Psoas muscle (tissue), 8 donors: ENCODE measurements at places on chromosomes 6 and 20.

DNA sequence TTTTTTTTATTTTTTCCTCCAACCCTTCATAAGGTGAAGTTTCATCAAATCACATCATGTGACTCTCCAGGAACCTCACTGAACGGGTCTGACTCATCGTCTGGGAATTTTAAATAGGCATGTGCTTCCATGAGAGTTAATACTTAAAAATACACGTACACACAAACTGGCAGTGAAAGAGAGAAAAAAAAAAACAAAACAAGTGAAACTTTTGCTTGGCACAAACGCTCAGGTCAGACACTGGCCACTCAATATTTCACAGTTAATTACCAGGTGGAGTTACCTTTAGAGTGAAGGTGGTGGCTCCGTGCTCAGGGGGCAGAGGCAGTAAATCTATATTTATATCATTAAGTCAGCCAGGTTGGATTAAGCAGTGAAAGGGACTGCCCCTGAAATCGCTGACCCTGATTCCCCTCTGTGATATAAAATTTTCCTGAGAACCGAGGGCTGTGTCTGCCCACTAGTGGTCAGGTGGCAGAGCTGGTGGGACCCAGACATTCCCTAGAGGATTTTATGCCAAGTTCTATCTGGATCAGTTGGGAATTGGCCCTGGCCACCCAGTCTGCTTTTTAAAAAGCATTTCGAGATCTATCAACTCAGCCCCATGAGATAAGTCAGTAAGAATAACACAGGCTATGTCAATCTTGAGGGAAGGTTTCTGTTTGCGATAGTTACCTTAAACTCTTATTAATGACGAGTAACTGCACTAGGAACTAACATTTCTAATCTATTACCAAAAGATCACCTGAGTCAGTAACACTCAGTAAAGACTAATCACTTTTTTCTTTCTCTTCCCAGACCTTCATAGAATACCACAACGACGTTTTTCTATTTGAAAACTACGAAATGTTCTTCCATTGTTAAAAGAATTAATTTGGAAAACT is 259.1 kb downstream of the HDGFL1 start:
- DNase-seq = no peak

DNA sequence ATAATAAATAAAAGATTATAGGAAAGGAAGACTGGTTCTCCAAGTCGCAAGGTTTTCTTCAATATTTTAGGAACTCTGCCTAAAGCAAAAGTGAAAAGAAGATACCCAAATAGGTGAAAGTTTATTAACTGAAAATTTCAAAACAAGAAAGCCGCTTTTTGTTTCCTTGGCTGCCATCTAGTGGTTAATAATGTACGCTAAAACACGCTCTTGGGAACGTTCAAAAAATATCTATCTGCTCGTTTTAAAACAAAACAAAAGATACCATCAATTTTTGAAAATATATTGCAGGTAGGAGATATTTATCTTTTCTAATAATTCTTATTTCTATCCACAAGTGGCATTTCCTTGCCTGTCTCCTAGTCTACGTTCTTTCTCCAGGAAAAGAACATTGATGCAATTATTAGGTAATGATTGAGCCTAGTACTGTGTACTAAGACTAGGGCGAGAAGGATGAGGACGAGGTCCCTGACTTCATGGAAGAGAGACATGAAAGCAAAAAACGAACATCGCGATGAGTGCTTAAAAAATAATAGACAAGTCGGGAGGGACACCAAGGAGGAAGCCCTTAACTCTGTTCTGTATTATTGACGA is 97.2 kb downstream of the SPTLC3 start:
- no peak for DNase-seq

- DNase-seq = no peak
These were observed 22.4 kb downstream of the TAF4 start for GRCh38 chr20:62043131-62043914.

- no peak for DNase-seq
These were observed 177.6 kb downstream of the ZMYND8 start for GRCh38 chr20:47178851-47179250.

- DNase-seq = no peak
These were observed 134.4 kb downstream of the ARHGAP18 start for GRCh38 chr6:129575378-129576118.

DNA sequence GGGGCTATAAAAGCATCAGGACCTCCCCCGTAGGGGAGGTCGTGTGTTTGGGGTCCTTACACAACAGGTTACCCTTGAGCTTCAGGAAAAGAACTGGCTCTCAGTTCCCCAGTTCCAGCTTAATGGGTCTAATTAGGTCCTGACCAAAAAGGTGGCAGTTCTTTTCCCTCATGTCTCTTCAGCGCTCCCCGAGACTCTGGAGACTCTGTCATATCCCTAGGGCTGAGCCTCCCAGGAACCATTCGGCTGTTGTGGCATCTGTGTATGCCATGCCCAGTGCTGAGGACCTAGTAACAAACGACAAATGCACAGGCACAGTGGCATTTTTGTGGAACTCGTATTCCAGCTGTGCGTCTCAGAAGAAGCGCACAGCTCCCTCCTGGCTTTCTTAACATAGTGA is 14.6 kb downstream of the PRDM1 start:
- no peak for DNase-seq

DNA sequence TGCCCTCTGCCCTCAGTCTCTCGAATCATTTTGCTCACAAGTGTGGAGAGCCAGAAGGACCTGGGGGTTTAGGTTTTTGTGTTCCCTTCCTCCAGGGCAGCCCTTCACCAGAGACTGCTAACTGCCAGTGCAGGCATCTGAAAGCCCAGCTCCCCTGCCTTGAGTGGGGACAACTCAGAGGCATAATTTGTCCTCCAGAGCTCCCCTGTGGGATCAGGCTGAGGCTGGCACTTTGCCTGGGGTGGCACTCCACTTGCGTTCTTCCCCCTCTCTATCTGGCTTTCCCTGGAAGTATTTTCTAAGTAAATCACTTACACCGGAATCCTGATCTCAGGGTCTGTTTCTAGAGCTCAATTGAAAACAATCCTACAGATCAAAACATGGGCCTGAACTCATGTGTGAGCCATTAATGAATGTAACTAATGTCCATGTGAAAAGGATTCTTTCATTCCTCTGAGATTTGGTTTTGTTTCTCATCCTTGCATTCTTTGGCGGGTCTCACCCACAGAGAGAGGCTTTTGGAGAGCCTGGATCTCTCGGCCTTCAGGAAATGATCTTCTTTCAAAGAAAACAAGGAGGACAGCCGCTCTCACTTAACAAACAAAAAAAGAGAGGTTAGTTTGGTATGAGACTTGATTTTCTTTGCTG is 125.7 kb upstream of the RIPOR2 start:
- no peak for DNase-seq
